Stimulated activated CD4-positive, alpha-beta T cell treated with anti-CD3 and anti-CD28 coated beads, Interleukin-1b, Interleukin-23, amount 100 ng/mL, for 24 hours (primary cell): ENCODE measurements at places on chromosomes 11 and 22.

DNA sequence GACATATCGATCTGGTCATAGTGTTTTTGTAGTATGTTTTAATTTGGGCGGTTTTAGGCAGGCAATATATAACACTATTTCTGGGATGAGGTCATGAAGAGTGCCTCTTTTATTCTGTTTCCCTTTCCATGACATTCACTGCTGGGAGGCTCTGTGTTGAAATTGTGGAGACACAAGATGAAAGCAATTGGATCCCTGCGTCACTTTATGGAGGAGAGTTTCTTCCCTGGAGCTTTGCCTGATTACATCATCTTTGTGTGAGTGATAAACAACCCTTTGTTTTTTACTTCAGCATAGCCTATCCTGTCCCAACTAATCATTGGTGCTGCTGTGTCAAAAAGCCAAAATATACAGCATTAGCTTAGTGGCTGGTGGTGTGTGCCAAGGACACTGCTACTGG is 48.6 kb downstream of the PARVG start:
- DNase-seq, result no peak

DNA sequence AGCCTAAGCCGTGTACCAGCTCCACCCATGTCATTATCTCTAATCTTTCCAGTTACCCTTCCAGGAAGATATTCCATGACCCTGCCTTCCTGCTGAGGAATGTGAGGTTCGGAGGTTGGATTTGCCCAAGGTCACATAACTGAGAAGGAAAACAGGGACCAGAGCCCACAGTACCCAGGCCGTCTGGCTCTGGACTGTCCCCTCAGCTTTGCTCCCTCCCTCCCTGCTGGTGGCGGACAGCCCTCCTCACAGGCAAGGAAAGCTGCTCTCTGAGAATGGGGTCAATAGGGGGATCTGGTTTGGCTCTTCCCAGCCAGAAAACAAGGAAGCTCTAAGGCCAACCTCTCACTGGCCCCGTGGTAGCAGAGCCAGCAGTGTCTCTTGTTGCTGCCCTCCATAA is 63.3 kb downstream of the SYN3 start:
- DNase-seq, result no peak

- no peak for DNase-seq
Measured at GRCh38 chr11:44219830-44220796, 89.8 kb downstream of the ALX4 start.

GRCh38 chr22:49764127-49764581 is 63.5 kb downstream of the BRD1 start:
- no peak for DNase-seq

DNA sequence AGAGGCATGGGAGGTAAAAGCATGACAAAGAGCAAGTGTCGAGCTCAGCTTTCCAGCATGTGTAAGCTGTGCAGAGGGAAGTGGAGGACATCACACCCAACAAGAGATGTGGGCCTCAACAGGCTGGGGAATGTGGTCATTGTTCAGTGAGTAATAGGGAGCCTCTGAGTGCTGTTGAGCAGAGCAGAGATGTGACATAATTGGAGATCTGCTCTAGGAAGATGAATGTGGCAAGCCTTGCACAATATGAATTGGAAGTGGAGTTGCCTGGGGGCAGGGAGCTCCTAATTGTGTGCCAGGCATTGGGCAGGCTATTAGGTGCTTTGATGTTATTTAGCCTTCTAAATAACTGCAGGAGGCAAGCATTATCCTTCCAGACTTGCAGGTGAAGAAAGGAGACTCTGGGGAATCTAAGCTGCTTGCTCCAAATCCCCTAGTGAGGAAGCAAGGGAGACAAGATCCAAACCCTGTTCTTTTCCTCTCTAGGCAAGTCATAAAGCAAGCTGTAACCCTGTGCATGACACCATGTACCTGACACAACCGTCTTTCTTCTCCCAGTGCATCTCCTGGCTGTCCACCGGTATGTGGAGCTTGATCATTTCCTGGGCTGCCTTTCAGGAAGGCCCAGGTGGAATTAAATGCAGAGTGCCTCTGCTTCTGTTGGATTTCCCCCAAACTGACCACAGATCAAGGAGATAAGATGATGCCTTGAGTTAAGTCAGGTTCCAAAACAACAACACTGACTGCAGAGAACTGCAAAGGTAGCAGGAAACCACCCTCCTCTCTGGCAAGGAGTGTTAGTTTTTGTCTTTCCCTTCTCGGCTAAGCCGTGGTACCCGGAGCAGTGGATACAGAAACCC is 221.4 kb downstream of the TENM4 start:
- DNase-seq, result no peak

DNA sequence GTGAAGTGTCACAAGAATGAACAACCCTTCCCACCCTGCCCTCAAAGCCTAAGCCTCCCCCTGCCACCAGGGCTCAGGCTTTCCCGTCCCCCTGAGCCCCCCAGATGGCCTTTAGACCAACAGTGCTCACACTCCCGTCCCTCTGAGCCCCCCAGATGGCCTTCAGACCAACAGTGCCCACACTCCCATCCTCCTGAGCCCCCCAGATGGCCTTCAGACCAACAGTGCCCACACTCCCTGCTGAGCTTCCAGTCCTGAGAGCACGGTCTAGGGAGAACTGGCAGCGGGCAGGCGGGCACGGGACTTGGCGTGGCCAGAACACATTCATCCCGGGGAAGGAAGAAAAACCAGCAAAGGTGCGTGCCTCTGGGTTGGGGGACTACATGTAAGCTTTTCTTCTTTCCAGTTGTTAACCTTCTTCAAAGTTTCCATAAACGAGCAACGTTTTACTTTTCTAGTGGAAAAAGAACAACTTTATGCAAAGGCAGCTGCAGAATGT is 2.5 kb downstream of the MRGPRG start:
- no peak for DNase-seq

DNA sequence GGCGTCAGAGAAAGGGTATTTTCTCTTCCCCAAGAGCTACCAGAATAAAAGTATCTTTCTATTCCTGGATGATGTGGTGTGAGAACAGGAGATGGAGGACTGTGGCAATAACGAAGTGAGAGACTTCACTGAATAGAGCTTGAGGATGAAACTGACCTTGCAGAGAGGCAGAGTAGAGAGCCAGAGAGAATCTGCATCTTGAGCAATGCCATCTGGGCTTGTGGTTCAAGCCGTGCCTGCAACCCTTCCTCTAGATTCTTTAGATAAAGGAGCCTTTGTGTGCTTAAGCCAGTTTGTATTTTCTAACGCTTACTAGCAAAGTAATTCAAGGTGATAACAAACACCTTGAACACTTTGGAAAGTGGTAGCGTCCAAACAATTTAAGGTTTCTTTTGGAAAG is 2.2 kb downstream of the ME3 start:
- DNase-seq, result no peak

GRCh38 chr22:25774575-25775026 is 32.6 kb downstream of the MYO18B start:
- DNase-seq, result no peak

DNA sequence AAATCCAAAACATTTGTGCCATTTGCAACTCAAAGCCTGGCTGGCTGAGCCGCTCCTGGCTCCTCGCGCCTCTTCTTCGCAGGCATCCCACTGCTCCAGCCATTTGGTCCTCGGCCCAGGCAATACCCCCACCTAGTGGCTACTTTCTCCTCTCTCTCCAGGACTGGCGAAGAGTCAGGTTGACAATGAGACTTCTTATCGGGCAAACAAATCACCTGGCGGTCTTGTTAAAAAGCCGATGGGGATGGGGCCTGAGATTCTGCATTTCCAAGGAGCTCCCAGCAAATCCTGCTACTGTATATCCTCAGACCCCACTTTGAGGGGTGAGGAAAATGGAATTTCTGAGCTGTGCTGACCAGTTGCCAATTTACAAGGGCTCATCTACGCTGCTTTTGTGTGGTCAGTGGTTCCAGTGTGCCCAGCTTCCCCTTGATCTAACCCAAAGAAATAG is 89.0 kb downstream of the ISX start:
- DNase-seq, result no peak

DNA sequence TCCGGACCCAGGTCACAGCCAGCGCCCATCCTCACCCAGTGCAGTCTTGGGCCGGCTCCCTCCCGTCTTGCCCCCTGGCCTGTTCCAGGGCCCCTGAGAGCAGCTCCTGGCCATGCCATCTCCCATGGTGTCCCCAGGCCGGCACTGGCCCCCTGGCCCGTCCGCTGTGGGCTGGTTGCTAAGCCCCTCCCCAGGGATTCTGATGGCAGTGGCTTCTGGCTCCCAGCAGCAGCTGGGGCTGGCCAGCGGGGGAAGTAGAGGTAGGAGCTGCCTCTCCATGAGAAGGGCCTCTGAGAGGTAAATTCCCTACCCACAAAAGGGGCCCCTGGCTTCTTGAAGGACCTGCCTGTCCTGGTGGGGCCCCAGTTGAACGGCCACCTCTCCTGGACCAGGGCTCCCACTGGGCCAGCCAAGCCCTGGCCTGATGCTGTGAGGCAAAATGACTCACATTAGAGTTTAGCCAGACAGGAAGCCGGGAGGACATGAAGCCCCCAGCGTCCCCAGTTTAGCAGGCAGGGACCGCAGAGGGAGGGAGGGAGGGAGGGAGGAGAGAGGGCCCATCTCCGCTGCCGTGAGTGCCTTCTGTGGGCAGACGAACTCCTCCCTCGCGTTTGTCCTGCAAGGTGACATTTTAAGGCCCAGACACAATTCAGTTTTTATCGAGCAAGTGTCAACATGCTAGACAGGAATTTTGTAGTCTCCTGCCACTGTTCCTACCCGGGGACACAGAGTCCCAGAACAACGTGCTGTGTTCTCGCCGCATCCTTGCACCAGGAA is 32.9 kb upstream of the GAL start:
- DNase-seq, result no peak

- DNase-seq, result no peak
Measured at GRCh38 chr11:124627546-124627945, 4.9 kb downstream of the TBRG1 start.

GRCh38 chr11:62555464-62556107 is 9.0 kb upstream of the AHNAK start:
- no peak for DNase-seq

GRCh38 chr11:9609002-9609759 is 35.7 kb downstream of the WEE1 start:
- no peak for DNase-seq

- DNase-seq, result no peak
Measured at GRCh38 chr11:100438376-100438775, 248.7 kb upstream of the ARHGAP42 start.

DNA sequence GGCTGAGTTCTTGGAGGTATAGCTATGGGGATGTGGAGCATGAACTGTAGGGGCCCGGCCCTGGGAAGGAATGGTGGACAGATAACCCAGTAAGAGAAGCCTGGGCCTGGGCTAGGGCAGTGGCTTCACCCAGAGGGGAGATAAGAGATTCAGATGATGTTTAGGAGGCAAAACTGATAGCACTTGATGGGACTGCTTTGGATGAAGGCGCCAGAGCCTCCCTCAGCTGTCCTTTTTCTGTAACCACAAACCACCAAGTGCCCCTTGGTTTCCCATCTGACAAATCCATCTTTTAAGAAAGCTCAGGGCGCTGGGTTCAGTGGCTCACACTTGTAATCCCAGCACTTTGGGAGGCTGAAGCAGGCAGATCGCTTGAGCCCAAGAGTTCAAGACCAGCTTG is 23.4 kb downstream of the RELT start:
- DNase-seq, result no peak

DNA sequence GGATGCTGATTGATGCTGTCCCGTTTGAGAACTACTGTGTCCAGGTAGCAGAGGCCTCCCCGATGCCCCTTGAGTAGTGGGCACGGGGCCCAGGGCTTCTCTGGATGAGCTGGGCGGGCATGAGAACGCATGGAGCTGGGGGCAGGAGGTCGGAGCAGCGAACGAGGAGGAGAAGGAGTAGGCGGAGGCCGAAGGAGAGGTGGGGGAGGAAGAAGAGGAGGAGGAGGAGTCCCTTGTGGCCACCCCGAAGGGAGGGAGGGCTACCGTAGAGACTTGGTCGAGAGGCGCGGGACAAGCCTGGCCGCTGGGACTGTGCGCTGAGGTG is 62.9 kb downstream of the CRYBB2 start:
- DNase-seq, result no peak

DNA sequence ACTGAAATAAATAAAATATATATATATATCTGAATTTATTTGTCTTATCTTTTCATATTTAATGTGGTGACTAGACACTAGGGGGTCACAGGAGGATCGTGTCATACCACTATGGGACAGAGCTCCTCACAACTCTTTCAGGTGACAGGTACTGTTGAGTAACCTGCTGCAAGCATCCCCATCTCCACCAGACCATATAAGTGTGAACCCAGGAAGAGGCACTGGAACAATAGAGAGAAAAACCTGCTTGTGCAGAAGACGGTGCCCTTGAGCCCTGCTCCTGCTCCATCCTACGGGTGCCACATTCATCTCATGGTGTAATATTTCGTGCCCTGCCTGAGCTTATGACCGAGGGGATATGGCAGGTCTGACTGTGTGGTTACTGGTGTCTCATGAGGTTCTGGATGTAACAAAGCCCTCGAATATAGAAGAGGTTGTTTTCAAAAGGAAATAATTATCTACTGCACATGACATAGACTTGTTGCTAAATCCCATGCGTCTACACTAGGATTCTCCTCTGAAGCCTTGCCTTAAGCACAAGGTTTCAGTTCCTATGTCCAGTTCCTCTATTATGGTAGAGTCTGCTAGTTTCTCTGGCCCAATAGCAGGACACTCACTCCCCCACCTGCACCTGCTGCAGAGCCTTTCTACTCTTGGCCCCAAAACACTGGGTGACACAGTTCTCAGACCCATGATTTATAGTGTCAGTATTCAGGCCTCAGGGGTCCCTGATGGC is 70.4 kb downstream of the GGTLC2 start:
- DNase-seq, result no peak

DNA sequence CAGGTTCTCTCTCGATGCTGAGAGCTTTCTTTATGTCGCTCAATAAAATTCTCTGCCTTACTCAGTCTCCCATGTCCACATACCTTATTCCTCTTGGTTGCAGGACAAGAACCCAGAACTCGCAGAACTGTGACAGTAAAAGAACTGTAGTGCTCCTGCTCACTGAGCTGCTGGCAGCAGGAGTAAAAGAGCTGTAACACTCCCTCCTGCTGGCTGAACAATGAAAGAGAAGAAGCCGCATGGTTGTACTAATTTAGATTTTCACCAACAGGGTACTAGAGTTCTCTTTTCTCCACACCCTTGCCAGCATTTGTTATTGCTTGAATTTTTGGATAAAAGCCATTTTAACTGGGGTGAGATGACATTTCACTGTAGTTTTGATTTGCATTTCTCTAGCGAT is 433.2 kb downstream of the GUCY1A2 start:
- DNase-seq, result no peak

DNA sequence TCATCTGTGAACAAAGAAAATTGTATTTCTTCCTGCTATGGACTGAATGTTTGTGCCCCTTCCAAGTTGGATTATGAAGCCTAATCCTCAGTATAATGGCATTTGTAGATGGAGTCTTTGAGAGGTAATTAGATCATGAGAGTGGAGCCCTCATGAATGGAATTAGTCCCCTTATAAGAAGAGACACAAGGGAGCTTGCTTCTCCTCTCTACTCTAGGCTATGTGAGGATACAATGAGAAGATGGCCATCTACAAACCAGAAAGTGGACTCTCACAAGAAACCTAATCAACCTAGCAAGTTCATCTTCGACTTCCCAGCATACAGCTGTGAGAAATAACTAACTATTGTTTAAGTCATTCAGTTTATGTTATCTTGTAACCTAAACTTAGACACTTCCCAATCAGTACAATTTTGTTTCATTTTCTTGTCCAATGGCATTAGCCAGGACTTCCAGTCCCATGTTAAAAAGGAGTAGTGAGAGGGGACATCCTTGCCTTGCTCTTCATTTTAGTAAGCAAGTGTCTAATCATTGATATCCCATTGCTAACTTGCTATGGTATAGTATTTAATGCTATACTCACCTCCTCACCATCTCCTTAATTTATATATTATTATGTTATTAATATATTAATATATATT is 45.7 kb downstream of the PDGFD start:
- DNase-seq, result no peak

GRCh38 chr11:113593698-113594308 is 112.3 kb downstream of the TMPRSS5 start:
- no peak for DNase-seq

- DNase-seq, result no peak
Measured at GRCh38 chr11:71173709-71174108, 78.7 kb downstream of the SHANK2 start.
